ENCODE measurements at places on chromosomes 1 and 21.
A peak's percentile ranks its signal among the peaks of the same experiment; 100 is the strongest.

- no peak for DNase-seq
Measured at GRCh38 chr1:193270996-193271395, 84.6 kb upstream of the B3GALT2 start.

- DNase-seq: no peak
Measured at GRCh38 chr1:97906567-97907241, 14.1 kb downstream of the DPYD start.

- DNase-seq: no peak
Measured at GRCh38 chr1:93705892-93706500, 24.4 kb upstream of the BCAR3 start.

- no peak for DNase-seq
Measured at GRCh38 chr1:155320252-155320651, 442 bp upstream of the RUSC1 start.

DNA sequence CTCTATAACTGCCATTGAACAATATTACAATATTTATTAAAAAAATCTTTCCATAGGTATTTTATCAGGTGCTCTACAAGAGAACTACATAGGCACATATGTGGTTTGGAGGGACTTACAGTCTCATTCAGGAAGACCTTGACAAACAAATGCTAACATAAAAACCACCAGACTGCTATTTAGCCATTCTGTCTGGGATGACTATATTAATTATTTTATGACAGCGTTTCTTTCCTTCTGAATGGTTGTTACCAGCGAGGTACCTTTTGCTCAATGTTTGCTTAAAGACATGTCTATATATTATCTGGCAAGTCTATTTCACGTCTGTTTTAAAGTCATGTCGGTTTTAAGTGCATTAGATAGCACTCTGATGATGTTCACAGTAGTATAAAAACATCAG lies 69.7 kb downstream of the RUNX1 start:
- DNase-seq: no peak

- DNase-seq: no peak
Measured at GRCh38 chr1:234866007-234866866, 256.3 kb upstream of the IRF2BP2 start.

DNA sequence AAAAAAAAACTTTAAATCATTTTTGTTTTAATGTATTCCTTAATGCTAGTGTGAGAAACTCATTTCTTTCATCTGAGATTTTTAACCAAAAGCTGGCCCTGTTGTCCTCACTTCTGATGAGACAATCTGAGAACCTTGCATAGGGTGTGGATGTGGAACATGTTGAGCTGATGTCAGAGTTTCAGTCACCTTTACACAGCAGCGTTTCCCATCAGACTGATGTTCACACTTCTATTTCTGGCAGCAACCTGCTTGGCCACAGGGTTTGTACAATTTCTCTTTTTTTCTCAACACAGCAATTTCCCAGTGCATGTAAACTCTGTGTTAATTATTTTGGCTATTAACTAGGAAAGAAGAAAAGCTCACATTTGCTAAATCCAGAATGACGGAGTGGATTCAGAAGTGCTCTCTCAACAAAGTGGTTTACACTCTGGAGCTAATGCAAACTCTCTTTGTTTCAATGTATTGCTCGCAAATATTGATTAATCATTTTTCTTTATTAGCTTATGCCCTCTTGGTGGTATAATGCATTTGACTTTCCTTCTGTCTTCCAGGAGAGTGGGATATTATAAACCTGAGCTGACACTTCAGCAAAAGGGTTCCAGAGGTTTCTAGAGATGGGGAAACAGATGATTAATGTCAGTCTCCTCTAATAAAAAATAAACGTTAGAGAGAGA lies 70.5 kb upstream of the HSPA13 start:
- DNase-seq: no peak

DNA sequence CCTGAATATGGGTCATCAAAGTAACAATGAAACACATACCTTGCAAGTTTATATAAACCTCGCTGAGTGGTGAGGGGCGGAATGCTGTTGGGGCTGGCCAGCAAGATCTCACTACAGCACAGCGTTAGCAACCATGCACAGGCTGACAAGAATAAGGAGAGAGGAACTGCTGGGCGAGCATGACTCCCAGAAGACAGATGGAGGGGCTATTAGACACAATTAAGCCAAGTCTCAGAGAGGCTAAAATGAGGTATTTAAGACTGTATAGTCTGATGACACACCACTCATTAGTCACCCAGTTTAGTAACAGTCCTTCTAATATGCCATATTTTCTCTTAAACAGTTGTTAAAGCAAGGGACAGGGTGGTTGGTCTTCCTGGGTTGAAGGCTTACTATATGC lies 340.2 kb upstream of the NR5A2 start:
- no peak for DNase-seq

DNA sequence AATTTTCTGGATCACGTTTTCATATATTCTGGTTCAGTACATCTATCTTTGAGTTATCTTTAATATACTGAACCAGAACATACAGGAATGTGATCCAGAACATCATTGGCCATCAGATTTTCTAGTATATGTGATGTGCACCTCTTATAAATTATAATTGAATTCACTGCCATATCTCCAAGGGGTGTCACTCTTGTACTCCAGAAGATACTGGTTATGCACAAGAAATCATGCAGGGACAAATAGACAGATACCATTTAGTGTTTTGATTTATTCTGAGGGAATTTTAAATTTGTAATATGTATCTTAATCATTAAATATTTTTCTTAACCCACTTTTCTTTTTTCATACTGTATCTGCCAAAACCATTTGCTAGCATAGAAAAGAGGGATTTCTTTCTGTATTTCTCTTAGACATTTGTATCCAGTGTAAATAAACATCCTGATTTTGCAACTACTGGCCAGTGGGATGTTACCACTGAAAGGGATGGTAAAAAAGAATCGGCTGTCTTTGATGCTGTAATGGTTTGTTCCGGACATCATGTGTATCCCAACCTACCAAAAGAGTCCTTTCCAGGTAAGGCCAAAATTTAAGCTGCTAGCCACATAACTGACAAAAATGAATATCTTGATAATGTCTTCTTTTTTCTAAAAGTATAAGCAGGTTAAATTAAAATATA lies 16.7 kb downstream of the FMO3 start:
- no peak for DNase-seq

DNA sequence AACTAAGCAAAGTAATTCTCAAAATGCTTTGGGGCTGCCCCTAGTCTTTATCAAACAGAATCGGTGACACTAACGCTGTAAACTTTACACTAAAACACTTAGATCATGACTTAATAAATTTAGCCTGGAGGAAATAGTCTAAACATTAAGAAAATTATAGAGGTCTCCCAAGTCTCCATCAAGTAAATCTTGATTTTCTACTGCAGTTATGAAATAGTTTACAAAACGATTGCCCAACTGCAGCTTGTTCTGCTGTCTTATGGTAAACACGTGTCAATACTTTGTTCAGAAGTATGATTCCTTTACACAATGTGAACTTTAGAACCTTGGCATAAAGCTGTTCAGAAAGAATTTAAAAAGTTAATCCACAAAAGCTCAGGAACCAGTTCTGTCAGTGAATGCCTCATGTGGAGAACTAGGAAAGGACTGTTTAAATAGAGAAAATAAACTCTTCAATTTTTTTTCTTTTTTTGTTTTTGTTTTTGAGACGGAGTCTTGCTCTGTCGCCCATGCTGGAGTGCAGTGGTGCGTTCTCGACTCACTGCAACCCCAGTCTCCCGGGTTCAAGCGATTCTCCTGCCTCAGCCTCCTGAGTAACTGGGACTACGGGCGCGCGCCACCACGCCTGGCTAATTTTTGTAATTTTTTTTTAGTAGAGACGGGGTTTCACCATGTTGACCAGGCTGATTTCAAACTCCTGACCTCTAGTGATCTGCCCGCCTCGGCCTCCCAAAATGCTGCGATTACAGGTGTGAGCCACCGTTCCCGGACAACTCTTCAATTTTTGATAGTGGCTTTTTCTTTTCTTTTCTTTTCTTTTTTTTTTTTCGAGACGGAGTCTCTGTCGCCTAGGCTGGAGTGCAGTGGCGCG lies 1.6 kb downstream of the DDI2 start:
- no peak for DNase-seq

DNA sequence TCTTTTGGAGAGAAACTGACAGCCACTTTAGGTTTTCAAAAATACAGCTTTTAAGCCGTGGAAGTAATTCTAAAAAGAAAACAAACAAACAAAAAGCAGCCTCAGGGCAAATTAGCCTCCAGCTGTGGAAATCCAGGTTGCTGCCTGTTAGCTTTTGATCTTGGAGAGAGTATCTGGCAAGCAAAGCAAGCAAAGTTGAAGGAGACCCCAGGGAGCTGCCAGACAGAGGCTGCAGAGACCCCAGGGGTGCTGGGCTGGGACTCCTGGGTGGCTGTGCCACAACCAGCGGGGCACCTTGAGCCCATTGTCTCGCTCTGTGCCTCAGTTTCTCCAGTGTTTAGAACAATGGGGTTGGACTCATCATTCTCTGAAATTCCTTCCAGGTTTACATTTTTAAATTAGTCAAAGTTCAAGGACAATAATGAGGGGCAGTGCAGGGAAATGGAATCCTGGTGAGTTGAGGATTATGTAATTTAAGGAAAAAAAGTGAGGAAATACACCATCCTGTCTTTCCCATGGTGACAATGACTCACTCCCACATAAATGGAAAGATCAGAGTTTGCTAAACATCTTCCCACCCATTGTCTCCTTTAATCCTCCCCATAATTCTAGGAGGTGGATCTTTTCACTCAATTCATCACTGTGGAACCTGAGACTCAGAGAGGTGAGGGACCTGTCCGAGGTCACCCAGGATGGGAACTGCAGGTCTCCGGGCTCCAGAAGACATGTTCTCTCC lies 480.5 kb downstream of the MATN1 start:
- DNase-seq: no peak

- no peak for DNase-seq
Measured at GRCh38 chr1:168263130-168263529, 17.5 kb upstream of the TBX19 start.

- DNase-seq: no peak
Measured at GRCh38 chr1:110420874-110421793, 13.6 kb upstream of the LAMTOR5 start.

- peak; percentile 65 for DNase-seq
Measured at GRCh38 chr1:109499661-109500536, 6.0 kb downstream of the CYB561D1 start.

DNA sequence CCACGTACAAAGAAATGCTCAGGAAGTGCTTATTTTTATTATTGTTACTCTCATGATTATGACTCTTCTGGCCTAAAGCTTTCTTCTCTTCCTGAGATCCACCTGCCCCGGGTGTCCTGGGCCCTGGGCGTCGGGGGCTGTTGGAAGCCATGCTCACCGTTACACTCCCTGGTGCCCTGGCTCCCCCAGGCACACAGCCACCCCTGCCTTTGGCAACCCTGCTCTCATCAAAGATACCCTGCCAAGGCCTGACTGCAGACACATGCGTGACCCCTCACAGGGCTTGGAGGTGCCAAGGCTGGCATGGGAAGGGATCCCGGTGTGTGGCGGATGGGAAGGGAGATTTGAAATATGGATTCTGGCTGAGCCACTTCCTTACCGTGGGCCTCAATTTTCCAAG lies 3.3 kb upstream of the KISS1 start:
- no peak for DNase-seq

GRCh38 chr1:96880626-96881025 lies 159.0 kb downstream of the PTBP2 start:
- DNase-seq: no peak

DNA sequence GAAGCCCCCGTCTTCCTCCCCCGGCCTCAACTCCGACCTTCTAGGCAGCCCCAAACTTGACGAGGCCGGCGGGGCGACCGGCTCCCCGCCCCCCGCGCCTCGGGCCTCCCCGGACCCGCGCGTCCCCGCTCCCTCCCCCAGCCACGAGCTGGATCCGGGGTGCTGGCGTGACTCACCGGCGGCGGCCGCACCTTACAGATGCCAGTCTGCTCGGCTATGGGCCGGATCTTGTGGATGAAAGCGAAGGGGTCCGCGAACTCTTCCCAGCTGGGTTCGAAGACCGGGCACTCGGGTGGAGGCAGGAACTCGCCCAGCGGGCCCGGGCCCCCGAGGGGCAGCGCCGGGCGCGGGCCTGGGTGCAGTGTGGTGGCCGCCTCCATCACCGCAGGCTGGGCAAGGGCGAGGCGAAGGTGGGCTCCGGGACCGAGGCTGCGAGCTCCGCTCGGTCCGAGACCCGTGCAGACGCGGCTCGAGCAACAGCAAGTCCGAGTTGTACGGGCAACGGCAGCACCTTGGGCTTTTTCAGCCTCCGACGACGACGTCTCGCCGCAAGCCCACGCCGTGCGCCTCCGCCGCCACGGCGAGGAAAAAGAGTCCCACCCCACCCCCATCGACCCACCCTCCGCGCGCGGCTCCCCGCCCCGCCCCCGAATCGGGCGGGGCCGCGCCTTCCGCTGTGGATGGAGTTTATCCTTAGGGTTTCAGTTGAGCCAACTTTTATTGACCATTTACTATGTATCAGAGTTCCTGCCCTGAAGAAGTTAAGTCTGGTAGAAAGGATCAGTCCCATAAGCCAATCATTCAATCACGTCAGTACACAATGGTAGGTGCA lies at the start of gene KDM5B:
TSS of gene KDM5B (minus strand) at position 496 of the 832 bp plus-strand sequence. CDS start at position 380, 116 bp downstream.
- DNase-seq: peak; percentile 78

DNA sequence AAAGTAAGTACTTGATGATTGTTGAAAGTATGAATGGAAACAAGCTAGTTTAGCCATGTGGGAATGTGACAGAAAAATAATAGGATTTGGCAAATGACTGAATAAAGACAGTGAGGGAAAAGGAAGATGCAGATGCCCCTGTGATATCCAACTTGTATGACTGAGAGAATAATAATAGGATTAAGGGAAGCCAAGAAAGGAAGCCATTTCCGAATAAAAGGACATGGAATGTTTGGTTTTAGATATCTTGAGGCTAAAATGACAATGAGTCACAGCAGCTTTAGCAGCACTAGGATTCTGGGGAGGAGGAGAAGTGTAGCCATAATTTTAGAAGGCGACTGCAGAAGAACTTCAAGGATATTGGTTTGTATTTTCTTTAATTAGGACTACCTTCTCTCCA lies 109.2 kb downstream of the TTLL7 start:
- DNase-seq: no peak

DNA sequence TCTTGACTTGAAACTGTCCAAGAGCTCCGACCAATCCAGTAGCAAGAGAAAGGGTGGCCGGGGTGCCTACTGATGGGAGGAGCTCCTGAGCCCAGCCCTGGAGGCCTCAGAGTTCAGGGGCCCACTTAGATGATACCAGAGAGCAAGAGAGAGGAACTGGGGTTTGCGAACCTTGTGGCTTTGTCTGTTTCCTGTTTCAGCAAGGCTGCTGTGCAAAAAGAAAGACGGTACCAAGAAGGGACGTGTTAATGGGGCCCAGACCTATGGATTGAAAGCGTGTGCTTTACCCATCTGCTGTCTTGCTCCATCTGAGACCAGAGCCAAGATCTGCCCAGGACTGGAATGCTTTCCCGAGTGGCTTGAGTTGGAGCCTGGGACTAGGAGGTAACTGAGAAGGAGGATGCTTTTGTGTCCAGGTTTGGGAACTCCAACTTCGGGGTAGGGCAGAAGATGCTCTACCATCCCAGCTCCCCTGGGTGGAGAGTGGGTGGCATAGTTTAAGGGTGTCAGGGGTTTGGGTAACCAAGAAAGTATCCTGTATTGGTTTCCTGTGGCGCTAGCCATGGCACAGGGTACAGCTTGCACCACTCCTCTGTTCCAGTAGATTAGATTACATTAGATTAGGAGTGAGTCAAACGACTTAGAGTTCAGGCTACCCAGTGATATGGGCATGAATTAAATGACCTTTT lies at the start of gene TRAF3IP3:
TSS of gene TRAF3IP3 (plus strand) at position 128 of the 689 bp plus-strand sequence. CDS start 3,987 bp downstream, outside the sequence.
- DNase-seq: peak; percentile 70
